Stimulated activated naive CD4-positive, alpha-beta T cell (primary cell): ENCODE measurements at places on chromosomes 6 and 20.
A peak's percentile ranks its signal among the peaks of the same experiment; 100 is the strongest.

DNA sequence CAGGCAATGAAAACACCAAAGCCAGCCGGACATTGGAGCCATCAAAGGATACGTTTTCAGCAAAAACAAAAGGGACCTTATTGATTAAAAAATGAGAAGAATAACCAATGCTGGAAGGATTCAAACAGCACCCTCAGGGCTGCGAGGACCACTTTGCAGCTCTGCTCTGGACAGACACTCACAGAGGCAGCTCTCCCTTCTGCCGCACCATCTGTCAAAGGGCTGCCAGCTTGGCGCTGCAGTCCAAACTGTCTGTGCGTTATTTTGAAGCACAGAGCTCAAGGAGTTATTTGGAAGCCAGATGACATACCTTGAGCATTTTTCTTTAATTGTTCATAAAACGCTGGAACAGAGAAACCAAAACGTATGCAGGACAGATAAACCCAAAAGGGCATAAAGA is 85.2 kb downstream of the KIF16B start:
- no peak for DNase-seq

GRCh38 chr20:54711071-54711470 is 235.7 kb downstream of the DOK5 start:
- no peak for DNase-seq

DNA sequence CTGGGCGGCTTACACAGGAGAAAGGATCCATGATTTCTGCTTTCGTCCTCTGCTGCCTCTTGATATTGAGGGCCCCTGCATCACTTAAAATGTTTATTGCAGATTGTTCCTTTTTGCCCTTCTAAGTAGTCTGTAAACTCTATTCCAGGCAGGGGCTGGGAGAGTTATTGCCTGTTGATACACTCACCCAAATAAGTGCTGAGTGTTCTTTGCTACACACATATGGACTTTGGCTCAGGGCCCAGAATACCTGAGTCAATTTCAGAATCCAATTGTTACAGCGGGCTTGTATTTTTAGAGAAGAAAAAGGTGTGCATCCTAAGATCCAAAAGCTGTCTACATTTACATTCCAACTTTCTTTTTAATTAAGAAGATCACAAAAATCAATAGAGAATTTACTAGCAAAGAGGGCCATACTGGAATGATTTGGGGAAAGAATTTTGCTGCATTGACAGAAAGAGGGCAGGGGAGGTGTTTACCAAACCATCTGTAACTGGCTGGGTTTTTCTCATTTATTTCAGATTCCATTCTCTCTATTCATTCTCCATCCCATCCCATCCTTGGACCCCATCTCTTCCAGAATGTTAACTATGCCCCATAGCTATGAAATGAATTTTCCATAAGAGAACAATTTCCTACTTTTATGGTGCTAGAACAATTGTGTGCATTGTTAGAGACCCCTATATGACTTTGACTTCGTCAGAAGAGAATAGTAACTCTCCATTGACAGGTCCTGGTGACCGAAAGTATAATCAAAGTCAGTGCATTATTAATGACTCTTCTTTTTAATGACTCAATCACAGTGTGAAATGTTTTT is 959.9 kb upstream of the FLRT3 start:
- DNase-seq: no peak

- DNase-seq: no peak
Observed at GRCh38 chr6:35278708-35279107, 18.9 kb upstream of the DEF6 start.

DNA sequence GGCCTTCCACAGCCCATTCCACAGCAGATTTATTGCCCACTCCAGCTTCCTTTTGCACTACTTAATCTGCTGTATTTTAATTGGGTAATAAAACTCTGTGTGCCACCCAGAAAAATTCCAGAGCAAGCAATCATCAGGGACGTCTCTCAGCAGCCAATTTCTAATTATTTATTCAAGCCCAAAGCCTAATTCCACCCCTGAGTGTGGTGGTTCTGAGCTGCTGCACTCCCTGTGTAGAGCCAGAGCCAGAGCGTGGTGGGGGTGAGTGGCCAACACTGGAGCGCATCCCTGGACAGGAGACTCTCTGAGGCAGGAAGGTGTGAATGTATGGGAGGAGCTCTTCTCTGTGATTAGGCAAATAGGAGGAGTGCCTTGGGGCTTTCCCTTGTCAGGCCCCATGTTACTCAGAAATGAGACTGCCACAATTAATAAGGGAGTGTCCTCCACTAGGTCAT is 66.1 kb downstream of the CD24 start:
- no peak for DNase-seq

- no peak for DNase-seq
Observed at GRCh38 chr6:123838505-123839234, 35.0 kb downstream of the NKAIN2 start.

GRCh38 chr6:3359101-3359752 is 97.6 kb downstream of the SLC22A23 start:
- no peak for DNase-seq

GRCh38 chr6:118933855-118934460 is 1.0 kb downstream of the MCM9 start:
- no peak for DNase-seq

DNA sequence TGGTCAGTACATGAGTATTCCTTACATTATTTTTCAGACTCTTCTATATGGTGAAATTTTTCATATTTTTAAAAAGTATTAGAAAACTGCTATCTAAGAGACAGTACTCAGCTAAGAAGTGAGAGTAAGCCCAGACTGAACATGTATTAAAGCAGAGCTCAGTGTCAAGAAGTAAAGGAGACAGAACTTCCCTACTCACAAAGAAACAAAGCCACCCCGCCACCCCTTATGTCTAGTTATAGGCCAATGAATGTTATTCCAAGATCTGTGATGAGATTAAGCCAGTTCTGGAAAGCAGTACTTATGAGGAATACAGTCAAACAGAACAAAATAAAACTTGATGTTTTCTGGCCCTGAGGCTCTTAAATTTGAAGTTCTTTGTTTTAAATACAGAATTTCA is 114.5 kb downstream of the RNGTT start:
- DNase-seq: no peak

GRCh38 chr6:32669240-32669639 is 2.8 kb upstream of the HLA-DQB1 start:
- DNase-seq: no peak

DNA sequence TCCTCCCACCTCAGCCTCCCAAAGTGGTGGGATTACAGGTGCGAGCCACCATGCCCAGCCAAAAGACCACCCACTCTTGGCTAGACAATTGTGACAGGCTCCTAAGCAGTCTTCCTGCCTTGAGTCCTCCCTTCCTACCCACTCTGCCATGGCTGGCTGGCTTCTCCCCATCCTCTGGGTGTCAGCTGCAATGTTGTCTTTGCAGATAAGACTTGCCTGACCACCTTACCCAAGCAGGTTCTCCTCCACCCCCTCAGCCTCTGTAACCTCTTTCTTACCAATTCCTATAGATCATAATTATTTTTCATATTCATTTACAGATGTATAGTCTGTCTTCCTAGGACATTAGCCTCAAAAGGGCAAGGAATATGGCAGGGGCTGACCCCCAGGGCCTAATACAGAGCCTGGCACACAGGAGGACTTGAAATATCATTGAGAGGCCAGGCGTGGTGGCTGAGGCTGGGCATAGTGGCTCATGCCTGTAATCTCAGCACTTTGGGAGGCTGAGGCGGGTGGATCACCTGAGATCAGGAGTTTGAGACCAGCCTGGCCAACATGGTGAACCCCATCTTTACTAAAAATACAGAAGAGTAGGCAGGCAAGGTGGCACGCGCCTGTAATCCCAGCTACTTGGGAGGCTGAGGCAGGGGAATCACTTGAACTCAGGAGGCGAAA is 28.7 kb upstream of the SPAG4 start:
- DNase-seq: no peak

DNA sequence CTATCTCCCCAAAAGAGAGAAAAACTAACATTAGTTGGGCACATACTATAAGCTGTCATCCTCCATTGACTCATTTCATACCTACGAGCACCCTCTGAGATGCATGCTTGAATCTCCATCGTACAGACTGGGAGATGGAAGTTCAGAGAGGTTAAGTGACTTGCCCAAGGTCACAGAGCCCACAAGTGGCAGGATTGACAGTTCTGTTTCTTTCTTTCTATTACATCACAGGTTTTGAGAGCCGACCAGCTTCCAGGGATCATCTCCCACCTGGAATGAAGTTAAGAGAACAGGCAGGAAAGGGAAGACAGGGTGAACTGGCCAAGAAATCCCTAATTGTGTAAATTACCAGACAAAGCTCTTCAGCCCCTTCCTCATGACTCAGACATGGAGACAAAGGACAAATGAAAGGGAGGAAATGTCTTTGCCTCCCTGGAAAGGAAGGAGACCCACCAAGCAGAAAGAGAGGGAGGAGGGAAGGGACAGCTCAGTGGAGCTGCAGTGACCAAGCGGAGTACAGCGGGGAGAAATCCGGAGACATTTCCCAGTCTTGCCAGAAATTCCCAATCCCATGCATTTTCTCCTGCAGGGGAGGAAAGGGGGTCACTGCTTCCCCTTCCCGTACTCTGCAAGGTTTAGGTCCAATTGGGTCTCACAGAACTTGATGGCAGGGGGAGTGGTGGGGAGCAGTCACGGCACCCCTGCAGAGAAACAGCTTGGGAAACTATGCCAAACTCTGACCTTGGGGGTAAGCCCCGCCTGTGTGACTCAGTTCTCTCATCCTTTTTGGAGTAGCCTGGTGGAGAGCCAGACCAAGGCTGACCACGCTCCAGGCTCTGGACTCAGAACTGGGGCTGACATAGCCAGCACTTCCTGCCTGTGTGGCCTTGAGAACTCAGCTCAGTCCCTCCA is 154.3 kb downstream of the ANKRD60 start:
- no peak for DNase-seq

- no peak for DNase-seq
Observed at GRCh38 chr20:51420111-51420510, 122.4 kb downstream of the NFATC2 start.

DNA sequence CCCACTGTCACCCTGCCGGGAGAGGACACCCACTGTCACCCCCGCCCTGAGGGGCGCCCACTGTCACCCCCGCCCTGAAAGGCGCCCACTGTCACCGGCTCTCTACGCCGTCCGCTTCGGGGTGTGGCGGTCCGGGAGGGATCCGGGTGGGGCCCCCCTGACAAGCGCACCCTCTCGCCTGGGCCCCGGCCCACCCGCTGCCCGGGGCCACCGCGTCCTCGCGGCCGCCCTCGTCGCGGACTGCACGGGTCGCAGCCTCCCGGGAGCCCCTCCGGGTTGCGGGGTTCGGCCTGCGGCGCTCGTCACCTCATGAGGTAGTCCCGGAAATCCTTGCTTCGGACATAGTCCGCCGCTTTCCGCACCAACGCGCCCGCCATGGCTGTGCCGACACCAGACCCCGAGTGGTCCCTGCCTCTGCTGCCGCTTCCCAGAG is 224 bp downstream of the MPC1 start:
- peak; percentile 50 for DNase-seq

DNA sequence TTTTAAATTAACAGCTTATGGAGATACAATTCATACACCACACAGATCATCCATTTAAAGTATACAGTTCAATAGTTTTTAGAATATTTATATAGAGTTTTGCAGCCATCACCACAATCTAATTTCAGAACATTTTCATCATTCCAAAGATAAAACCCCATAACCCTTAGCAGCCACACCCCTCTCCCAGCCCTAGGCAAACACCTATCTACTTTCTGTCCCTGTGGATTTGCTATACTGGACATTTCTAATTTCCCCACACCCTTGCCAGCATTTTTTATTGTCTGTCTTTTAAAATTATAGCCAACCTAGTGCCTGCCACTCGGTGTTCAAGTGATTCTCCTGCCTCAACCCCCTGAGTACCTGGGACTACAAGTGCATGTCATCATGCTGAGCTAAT is 23.0 kb upstream of the AKAP7 start:
- no peak for DNase-seq

- DNase-seq: no peak
Observed at GRCh38 chr6:6645261-6645917, 56.9 kb downstream of the LY86 start.

DNA sequence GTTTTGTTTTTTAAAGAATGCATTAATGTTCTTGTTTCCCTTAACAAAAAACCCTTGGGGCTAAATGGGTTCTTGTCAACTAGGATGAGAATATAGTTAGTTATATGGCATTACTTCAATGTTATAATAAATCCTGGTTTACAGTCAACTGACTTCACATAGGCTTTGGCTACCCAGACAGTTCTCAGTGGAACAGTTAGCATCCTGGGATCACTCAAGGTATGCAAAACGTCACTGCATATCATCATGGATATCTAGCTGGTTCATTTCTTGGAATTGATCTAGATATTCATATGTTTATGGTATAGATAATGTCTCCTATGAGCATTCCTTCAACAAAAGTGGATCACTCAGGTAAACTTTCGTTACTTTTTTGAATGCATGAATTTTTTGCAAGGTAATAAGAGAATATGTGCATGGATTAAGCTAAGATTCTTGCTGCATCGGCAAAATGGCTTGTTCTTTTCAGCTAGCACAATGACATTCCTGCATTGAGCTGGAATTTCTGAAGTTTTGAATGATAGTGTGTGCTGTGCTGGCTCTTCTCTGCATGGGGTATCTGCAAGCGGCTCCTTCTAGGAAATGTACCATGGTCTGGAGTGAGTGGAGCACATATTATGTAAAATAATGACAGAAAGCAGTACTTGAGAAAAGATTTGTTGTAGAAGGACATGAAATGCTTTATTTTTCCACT is 138.9 kb downstream of the ADGRG6 start:
- no peak for DNase-seq

GRCh38 chr20:36550790-36551299 is 9.5 kb downstream of the MYL9 start:
- no peak for DNase-seq

DNA sequence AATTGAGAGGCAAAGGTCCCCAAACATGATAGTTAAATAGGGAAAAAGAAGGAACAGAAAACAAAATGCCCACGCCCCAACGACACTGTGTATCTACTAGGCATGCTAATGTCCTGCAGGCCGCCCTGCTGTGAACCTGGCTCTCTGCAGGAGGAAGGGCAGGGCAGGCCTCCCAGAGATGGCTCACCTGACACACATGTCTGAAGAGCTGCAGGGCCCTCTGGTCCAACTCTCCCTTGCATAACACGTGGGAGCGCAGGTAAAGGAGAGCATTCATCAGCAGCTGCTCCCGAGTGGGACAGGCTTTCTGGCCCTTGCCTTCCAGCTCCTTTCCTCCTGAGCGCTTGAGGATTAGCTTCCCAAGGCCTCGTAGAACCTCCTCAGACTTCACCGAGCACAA is 53.7 kb upstream of the LYRM2 start:
- no peak for DNase-seq

GRCh38 chr6:40456390-40457013 is 130.7 kb downstream of the LRFN2 start:
- no peak for DNase-seq

DNA sequence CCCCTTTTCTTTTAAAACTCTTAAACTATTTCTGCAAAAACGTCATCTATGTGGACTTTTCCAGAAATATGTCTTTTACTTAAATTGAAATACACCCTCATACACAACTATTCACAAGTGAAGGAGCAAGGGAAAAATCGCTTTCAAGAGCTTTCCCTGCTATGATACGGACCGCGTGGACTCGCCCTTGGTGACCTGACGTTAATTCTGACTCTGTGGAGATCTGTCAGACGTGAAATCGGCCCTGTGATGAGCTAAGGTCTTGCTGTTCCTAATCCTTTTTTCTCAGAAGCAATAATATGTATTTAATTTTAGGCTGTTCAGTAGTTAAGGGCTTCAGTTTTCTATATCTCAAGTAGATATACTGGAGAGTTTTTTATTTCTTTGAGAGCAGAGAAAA is 113.6 kb downstream of the RPP40 start:
- DNase-seq: no peak

- DNase-seq: no peak
Observed at GRCh38 chr6:35510916-35511561, 1.7 kb downstream of the TULP1 start.
